NCI-H1436 treated with DMSO at 0.1 percent for 48 hours (cell line): ENCODE measurements at places on chromosomes 16 and 17.

DNA sequence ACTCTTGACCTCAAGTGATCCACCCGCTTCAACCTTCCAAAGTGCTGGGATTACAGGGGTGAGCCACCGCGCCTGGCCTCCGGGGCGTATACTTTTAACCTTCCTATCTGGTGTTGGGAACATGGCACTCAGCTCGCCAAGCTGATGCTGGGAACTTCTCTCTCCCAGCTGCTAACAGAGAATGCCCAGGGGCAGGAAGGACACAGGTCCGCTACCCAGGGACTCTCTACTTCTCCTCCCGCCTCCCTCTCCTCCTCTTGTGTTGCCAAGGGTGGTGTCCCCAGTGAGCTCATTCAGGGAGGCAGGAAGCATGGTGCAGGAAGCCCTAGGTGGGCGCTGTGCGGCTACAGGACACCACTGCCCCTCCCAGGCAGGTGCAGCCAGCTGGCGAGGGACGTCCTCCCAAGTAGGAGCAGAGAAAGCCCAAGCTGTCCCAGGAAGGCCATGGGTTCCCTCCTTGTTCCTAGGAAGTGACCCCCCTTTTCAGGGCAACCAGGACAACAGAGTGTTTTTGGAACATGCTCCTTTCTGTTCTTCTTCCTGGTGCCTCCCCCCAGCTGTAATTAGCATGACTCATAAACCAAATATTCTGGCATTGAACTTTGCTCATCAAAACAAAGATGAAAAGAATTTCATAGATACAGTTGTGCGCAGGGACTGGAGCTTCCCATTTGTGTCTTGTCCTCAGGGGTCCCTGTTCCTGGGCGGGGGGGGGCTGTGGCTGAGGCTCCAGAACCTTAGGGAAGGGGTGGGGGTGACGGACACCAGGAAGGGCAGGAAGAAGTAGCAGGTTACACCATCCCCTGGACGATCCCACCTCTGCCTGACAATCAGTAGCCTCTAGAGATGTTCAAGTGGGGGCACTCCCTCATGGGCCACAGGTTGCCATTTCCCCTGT, 2.7 kb downstream of the C1QTNF1 start:
- DNase-seq: no peak

DNA sequence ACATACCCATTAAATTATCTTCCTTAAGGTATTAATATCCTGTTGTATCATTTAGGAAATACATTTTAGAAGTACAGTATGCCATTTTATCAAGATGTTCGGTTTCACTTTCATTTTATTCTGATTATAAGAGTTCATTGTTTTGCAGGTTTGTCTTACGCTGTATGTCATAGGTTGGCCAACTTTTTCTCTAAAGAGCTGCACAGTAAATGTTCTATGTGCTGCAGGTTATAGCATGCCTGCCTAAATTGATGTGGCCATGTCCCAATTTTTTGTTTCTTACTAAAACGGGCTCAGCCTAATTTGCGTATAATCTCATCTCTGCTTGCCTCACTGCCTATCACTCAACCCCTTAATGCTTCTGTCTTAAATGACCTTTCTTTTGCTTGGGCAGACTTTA, 126.4 kb downstream of the USP22 start:
- no peak for DNase-seq

DNA sequence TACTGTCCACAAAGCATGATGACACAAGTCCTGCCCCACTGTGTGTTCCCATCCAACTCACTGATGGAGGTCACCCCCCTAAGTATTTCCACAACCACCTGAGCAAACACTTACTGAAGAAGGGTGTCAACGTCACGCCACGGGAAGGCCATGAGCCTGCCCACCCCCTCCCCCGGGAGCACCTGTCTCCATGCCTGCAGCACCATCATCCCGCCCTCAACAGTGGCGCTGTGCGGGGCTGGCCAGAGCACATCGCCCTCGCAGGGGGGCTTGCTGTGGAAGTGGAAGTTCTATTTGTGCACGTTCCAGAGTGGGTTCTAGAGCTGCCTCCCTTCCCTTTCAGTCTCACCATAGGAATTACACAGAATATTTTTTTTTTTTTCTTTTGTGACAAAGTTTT, 4.3 kb upstream of the MBTPS1 start:
- no peak for DNase-seq

GRCh38 chr17:45261577-45262515, at the start of gene SPATA32:
Gene SPATA32 (minus strand): TSS chr17:45262094. CDS start chr17:45262016, 78 bp downstream.
- DNase-seq: no peak

DNA sequence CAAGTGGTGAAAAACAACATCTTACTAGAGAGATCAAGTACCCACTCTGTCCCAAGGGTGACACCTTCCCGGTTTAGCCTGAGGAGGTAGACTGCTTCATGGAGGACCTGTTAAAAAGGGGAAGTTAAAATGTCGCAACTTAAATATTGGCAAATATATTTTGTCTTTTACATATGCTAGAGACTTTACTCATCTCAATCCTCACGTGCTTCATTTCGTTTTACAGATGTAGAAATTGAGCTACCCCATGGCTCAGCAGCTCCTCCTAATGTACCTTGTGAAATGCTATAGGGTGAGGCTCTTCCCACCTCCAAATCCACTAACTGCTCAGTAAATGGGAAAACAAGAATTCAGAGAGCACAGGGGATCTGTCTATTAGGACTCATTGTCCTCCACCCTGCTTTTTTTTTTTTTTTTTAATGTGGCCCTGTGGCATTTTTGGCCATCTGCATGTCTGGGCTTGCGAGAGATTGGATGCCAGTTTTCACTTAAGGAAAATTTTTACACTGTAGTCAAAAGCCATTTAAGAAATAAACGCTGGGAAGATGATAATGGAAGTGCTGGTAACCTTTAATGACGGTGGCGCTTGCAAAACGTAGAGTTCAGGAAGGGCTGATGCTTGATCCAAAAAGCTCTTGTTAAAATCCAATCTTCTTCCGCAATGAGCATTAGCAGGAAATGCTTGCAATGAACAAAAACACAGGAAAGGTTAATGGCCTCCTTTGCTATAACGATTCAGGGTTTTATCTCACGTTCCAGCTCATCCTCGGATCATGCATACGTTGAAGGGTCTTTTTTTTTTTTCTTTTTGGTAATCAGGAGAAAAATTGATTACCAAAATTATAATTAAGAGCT, 39.8 kb downstream of the HSBP1 start:
- DNase-seq: no peak

- DNase-seq: no peak
Measured at GRCh38 chr16:85170066-85170491, 57.8 kb upstream of the CIBAR2 start.

DNA sequence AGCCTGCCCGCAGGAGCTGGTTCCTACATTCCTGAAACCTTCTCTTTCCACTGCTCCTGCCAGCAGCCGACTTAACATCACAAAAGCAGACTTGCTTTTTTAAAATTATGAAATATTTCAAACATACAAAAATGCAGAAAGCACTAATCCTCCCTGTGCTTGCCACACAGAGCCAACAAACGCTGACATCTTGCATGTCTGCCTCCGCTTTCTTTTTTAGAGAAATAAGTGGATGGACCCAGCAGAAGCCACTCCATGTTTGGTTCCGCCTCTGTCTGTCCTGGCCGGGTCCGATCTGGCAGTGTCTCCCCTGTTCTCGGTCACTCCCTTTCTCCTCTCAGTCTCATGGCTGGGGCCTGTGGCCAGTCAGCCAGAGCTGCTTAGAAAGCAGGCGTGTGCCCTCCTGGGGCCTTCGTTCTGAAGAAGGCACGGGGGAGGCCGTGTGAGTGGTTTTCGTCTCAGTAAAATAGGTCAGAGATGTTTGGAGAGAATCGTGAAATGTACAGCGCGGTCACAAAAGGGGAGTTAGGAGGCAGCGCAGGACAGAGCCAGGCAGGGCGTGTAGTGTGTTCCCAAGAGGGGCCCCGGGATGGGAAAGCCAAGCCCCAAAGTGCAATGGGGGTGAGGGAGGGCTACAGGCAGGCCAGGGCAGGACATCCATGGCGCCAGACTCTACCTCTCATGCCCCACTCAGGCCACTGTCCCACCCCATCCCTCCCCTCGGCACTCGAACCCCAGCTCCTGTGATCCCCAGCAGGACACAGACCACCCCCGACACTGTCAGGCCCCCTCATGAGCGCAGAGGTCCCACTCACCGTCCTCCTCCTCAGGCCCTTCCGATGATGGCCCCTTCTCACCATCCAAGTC, 23.2 kb downstream of the MXRA7 start:
- no peak for DNase-seq

DNA sequence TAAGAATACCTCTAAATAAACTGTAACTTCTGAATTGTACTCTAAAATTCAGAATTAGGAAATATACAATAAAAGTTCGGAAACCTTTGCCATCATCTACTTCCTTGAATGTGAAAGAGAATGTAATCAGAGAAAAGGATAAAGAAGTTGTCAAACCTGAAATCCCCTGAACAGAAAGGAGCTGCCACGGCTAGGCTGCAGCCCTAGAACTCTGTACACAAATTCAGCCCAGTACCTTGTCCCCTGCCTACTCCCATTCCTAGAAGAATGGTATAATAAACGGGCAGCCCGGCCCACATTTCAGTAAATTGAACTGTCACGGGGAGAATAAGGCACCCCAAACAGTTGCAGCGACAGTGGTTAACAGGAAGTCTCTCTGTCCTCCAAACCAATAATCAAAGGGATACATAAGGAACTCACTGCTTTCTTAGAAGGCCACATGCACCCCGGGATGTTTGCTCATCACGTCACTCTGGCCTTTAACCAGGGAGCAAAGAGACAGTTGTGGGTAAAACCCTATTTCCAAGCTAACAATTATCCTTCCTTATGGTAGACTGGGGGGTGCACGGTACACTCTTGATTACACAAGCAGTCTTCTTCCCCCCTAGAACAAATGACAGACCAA, 24.3 kb upstream of the RFFL start:
- DNase-seq: no peak
